ENCODE measurements at places on chromosomes 1 and 21.

GRCh38 chr21:43277481-43278351 is 108.9 kb downstream of the CRYAA start:
- no peak for DNase-seq

GRCh38 chr1:112692681-112693080 is 14.2 kb downstream of the RHOC start:
- no peak for DNase-seq

- no peak for DNase-seq
Measured at GRCh38 chr1:56095696-56096665, 483.4 kb downstream of the PLPP3 start.

DNA sequence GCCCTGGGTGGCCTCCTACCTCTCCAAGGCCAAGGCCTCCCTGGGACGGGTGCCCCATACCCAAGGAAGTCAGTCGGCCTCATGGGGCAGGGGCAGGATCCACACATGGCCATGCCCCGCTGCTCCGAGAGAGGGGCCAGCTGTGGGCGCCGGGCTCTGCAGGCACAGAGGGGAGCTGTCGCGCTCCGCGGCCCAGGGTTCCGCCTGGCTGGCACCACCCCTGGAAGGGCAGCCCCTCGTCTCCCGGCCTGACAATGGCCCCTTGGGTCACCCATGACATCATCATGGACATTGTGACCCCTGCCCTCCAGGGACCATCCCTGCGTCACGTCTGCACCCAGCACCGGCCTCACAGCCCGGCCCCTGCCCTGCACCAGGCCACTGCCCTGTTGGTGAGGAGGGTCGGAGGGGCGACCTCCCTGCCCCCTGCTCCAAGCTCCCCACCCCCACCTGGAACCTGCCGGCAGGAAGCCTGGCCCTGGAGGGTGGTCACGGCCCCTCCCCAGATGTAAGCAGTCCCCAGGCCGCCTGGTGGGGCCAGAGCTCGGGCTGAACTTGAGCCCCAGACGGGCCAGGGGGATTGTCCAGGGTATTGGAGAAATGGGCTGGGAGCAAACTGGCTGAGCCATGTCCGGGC is 5.8 kb downstream of the TTLL10 start:
- no peak for DNase-seq

DNA sequence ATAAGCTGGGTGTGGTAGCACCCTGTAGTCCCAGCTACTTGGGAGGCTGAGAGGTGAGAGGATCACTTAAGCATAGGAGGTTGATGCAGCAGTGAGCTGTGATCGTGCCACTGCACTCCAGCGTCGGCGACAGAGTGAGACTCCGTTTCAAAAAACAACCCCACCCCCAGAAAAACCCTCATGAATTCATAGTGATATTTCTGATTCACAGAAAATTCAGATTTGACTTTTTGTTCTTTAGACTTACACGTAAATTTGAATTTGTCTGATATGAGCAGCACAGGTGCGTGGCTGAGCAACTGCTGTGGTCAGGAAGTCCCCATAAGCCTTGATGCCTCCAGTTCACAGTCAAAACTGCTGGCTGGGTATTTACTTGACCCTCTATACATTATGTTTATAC is 10.0 kb upstream of the MORC3 start:
- no peak for DNase-seq

GRCh38 chr1:50352428-50352827 is 70.8 kb downstream of the DMRTA2 start:
- no peak for DNase-seq
